ENCODE measurements at places on chromosomes 16 and 17.

- no peak for DNase-seq
Observed at GRCh38 chr16:76976101-76976500, 214.9 kb upstream of the MON1B start.

GRCh38 chr16:25888868-25889267, 197.1 kb downstream of the HS3ST4 start:
- no peak for DNase-seq

DNA sequence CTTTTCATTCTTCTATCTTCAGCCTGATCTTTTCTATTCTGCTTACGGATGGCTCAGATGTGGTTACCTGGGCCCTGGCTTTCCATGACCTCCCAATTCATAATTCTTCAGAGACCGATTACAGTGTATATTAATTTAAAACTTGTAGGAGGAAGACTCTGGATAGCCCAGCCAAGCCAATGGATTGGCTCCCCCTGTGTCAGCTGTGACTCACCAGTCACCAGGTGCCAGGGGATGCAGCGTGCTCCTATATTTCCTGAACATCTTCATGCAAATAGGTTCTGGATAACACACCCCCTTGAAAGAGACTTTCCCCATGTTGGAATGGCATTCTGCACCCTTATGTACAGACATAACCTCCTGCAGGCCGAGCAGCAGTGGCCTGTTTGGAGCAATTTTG, 208.3 kb upstream of the WSCD1 start:
- DNase-seq, result no peak

- DNase-seq, result no peak
Observed at GRCh38 chr17:77482375-77483127, 341.8 kb downstream of the SEC14L1 start.

- no peak for DNase-seq
Observed at GRCh38 chr16:31250782-31251384, 8.9 kb upstream of the ITGAM start.

DNA sequence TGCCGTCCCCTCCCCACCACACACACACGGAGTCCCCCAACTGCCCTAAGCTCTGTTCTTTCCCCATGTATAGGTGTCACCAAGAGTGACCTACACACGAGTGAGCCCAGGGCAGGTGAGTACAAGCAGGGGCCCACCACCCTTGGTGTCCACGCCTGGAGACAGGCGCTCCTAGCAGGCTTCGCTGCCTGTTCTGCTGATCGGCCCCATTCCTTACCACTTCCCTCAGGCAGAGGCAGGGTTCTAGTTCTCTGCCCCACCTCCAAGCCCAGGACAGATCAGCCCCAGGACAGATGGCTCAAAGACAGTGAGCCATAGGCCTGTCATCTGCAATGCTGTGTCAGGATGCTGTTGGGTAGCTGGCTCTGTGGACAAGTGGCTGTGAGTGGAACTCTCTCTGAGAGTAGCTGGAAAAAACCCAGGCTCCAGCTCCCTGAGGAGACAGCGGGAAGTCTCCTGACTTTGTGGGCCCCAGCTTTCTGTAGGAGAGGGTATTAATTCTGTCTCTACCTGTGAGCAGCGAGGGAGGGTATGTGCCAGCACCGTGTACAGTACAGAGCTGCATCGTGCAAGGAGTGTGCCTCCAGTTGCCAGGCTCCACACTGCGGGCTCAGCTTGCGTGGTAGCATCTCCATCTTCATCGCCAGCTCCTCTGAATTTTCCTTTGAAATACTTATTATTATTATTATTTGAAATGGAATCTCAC, 897 bp downstream of the TP53I13 start:
- no peak for DNase-seq

GRCh38 chr16:68715471-68715870, 21.6 kb upstream of the CDH1 start:
- DNase-seq, result no peak

GRCh38 chr17:9174779-9175574, 153.7 kb downstream of the NTN1 start:
- DNase-seq, result no peak

DNA sequence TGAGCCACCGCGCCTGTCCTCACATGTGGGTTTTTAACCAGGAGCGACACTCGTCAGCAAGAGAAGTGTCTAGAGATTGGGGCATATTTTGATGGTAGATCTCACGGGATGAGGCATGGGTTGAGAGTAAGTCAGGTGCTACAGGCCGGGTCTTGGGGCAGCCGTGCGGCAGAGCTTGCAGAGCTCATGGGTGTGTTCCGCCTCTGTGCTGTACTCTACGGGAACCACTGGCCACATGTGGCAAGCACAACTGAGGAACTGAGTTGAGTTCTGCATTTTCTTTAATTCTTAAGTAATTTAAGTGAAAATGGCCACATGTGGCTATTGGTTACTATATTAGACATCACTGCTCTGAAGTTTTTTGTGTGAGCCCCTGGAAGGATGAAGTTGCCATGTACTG, 9.6 kb downstream of the CLUAP1 start:
- no peak for DNase-seq

DNA sequence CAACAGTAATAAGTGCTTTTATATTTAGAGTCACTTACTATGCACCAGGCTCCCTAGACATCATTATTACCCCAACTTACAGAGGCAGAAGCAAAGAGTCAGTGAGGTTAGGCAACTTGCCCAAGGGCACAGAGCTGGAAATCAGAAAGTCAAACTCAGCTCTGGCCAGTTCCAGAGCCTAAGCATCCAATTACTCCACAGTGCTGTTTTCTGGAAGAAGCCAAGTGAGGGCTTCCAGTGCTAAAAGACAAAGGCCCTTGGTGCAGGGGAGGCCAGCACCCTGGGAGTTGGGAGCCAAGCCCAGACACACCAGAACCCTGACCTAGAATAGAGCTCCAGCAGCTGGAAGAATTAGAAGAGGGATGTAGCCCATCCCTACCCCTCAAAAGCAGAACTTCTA, 40.2 kb downstream of the C17orf67 start:
- DNase-seq, result no peak

GRCh38 chr16:29007730-29008593, 23.1 kb downstream of the LAT start:
- DNase-seq, result no peak

DNA sequence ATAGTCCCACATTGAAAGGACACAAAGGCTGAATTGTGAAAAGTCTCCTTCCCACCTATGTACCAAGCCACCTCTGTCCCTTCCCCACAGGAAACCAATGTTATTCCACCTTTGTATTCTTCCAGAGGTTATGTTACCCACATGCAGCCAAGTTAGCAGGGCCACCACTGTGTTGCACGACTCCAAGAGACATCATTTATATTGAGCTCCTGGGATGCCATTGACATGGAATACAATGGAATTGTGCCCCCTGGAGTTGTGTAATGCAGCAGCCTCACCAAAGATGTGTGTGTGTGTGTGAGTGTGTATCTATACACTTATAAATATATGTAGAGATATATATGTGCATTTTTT, 21.6 kb upstream of the MSI2 start:
- DNase-seq, result no peak

GRCh38 chr17:31645351-31645750, 213.7 kb downstream of the COPRS start:
- DNase-seq, result no peak

GRCh38 chr17:57021226-57021940, 43.5 kb downstream of the SCPEP1 start:
- no peak for DNase-seq

DNA sequence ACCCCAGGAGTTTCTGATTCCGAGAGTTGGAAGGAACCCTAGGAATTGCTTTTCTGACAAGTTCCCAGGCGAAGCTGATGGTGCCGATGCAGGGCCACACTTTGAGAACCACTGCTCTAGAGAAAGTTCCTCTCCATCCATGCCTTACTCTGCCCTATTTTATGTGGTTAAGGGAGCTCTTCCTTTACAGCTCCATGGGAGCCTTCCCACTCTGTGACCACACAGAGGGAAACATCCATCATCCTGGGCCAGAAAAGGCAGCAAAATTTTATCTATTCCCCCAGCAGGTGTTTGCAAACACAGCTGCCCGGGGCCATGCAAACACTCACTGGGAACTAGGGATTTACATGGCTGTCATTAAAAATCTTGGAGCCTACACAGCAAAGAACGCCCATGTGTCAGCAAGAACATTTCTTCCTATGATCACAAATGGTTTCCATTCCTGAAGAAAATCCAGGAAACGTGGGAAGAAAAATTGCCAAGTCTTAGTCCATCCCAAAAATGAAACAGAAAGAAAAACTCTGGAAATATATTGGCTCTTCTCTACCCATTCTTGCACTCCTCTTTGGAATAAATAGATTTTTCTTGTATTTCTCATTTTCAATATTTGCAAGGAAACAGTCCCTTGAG, 252.7 kb downstream of the PMP22 start:
- no peak for DNase-seq

- DNase-seq, result no peak
Observed at GRCh38 chr17:50188921-50189549, 12.4 kb downstream of the COL1A1 start.

- DNase-seq, result no peak
Observed at GRCh38 chr17:30568117-30568430, 90.9 kb downstream of the GOSR1 start.

- no peak for DNase-seq
Observed at GRCh38 chr17:41456204-41456603, 11.0 kb downstream of the KRT32 start.

DNA sequence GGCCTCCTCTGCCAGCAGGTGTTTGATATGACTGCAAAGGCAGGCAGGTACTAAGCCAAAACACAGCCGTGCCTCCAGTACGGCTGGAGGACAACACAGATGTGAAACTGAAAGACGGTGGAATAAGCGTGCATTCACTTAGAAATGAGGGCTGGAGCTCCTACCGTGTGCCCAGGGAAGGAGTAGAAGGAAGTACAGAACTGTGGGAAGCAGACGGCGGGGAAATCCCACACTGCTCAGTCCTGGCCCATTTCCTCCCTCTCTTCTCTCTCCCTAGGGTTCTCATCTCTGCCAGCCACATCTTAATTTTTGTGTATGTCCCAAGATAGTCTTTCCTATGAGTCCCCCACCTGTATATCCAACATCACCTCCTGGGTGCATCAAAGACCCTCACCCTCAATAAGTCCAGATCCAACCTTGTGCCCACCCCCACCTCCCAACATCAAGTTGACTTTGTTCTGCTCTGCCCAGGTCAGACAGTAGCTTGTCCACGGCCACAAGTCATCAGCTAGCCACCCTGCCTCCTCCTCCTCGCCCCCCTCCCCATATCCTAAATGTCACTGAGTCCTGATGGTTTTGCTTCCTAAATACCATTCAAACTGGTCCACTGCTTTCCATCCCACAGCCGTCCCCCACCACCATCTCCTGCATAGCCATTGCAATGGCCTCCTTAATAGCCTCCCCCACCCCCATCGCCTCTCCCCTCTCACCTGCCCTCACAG, 77.1 kb upstream of the RPL38 start:
- DNase-seq, result no peak

DNA sequence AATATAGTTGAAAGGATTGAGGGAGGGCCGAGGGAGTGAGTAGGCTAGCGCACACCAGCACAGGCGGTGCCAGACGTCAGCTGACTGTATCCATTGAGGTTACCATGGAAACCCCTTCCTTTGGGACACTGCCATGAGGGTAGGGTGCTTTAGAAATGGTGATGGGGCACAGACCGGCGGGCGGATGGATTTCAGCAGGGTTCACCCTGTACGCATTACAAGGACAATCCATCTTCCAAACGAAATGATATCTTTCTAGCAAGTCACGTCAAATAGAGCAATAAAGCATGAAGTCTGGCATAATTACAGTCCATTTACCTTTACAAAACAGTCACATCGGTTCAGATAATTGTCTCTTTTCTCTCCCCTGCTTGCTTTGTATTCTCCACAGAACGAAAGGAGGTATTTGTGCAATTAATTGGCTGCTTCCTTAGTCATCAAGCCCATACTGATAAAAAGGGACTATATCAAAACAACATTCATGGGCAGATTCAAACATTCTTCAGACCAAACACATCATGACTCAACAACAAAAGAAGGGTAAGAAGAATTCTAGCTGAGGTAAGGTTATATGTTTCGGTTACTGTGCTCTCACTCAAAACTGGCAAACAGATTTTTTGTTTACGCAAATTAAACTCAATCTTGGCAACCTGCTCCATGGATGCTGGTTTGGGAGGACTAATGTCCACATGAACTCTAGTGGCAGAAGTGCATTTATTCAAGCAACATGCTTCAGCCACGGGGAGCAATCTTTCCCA, 140.6 kb downstream of the CDK5R1 start:
- DNase-seq, result peak; percentile 71

- no peak for DNase-seq
Observed at GRCh38 chr17:31854672-31855071, 4.4 kb downstream of the COPRS start.

DNA sequence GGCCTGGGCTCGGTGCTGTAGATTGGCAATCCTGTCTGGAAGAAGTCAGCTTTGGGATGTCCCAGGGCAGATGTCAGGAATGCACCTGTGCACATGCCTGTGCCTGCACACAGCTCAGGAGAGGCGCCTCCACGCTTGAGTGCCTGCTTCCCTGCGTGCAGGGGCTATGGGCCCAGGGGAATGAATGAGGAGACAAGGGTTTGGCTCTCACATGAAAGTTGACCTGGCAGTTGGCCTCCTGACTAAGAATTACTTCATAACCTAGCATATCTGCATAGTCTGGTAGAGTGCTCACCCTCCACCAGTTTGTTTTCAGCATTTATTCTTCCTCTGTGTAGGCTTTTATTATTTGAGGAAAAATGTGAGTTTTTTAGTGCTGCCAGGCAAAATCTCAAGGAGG, 50.0 kb downstream of the PLD6 start:
- no peak for DNase-seq

DNA sequence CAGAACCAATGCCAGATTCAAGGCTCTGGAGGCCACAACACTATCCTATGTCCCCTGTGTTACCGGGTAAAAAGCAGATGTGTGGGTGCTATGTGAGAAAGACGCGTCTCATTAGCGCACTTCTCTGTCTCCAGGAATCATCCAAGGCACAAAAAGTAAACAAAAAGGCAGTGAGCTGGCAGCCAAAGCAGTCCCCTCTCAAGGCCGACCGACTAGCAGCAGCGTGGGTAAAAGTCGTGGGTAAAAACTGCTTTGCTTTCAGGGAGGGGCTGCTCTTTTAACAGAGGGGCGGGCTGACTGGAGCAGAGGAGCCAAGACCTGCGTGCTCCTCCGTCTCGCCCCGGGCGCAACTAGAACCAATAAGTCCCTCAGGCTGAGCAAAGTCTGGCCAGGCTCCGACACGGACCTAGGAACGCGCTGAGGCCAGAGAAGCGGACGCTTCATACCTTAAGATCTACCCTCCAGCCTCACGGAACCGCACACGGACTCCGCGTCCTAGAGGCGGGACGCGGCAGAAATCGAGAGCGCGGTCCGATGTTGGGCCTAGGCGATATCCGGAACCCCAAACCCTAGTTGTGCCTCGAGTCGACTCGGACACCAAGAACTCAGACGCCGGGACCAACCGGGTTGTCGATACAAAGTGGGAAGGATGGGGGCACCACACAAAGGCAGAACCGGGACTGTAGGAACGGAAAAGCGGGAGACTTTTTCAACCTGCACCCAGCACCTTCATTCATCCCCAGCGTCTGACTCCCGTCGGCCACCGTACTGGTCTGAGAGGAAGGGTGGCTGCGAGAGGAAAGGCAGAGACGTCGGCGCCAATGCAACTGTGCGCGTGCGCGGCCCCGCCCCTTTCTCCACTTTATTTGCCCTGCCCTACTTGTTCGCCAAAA, at the start of gene INTS2:
INTS2 (minus strand) TSS at position 775 of the 893 bp plus-strand sequence. CDS start 1,338 bp downstream, outside the sequence.
- DNase-seq, result peak; percentile 91

Measured in nucleus accumbens (tissue), 56 donors.